ENCODE measurements at places on chromosomes 2 and 18. TPM values are rescaled to one million over a fixed set of nuclear protein-coding genes. Genes with fewer than 3 reads are reported as not detected.

GCG gene
- total RNA-seq: not detected

IGFBP2 gene
- total RNA-seq: 8.3 TPM

CCDC68 gene
- total RNA-seq: not detected

- no peak for DNase-seq
Measured at GRCh38 chr2:221350616-221351015, 221.5 kb downstream of the EPHA4 start.

- no peak for DNase-seq
Measured at GRCh38 chr2:74700643-74701372, 46.8 kb downstream of the SEMA4F start.

DNA sequence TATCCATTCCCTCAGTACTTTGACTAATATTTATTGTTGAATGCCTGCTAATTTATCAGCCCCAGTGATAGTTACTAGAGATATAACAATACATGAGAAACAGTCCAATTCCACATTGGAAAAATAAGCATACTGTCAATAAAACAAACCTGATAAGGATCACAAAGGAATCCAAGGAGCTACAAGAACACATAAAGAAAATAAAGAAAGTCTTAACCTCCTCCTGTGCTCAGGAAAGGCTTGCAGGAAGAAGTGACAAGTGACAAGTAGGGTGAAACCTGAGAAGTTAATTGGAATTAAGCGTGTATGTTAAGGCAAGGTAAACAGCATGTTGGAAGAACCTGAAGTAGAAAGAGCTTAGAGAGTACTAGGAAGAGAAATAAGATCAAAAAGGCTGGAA is 20.3 kb upstream of the ASNSD1 start:
- no peak for DNase-seq

DNA sequence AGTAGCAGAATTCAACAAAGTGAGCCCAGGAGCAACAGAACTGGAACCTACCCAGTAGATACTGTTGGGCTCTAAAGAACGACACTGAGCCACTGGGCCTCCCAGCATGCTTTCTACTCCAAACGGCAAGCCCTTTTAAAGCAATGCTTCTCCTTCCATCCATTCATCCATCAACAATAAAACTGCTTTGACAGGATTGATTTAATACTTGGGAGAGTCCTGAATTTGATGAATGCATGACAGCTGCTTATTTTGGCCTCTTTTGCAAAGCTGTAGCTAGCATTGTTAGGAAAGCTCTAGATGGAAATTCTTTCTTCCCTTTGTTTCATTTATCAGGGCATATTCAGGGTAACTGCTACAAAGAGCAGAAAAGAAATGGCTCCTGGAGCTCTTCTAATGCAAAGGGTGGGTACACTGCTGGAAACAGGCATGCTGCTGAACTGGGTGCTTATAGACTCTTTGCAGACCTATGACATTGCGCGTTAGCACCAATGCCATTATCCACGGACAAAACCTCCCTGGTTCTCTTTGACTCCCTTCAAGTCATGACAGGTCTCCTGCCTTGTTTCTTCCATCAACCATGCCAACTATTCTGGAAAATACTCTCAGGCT is 138.4 kb upstream of the HNRNPA3 start:
- no peak for DNase-seq

HOXD11 gene
- not detected for total RNA-seq

DNA sequence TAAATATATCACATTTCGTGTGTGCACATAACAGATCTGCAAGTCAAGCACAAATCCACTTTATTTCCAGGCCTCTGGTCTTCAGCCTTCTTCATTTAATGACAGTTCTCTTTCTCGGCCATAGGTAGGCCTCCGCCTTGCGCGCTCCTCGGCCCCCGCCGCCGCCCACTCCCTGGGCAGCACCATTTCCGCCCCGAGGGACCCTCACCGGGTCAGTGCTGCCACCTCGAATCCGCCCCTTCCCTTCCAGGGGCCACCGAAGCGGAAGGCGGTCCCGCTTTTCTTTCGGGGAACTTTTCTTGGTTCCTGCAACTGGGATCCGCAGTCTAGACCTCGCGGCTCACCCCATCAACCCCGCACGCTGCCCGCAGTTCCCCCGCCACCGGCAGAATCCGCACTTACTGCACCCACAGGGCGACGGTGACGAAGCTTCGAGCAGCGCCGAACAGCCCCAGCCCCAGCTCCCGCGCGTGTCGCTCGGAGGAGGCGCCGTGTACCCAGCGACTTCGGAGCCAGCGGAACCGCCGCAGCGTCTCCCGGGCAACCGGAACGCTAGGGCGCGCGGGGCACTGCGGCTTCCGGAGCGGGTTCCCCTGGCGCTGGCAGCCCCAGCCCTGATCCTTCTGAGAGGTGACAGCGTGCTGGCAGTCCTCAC is at the start of gene CDKL4:
Gene CDKL4 (minus strand): TSS at position 502 of the 655 bp plus-strand sequence.
- DNase-seq: no peak

DAW1 gene
- not detected for total RNA-seq

COL5A2 gene
- total RNA-seq: 0.54 TPM

- no peak for DNase-seq
Measured at GRCh38 chr2:204135752-204136151, 199.2 kb downstream of the ICOS start.

DNA sequence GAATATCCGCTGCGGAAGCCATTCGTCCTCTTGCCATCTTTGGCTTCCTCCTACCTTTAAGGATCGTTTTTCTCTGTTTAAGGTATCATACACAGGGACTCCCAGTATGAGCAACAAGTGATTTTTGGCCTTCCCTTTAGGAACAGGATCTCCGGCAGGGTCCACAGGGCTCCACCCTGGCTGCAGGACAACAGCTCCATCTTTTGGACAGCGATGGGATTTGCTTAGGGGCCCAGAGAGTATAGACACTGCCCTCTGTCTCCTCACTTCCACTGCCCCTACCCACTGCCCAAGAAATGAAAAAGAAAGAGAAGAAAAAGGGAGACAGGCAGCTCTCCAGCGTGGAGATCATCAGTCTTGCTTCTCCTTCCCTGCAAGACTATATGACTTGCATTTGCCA is 224.5 kb downstream of the UXS1 start:
- no peak for DNase-seq

DNA sequence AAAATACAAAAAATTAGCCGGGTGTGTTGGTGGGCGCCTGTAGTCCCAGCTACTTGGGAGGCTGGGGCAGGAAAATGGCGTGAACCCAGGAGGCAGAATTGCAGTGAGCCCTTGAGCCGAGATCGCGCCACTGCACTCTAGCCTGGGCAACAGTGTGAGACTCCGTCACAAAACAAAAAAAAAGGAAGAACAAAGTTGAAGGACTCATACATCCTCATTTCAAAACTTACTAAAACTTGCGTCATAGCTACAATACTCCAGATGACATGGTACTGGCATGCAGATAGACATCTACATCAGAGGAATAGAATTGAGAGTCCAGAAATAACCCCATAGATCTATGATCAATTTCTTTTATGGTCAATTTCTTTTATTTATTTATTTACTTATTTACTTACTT is 13.6 kb upstream of the CYP27C1 start:
- DNase-seq: no peak

DNA sequence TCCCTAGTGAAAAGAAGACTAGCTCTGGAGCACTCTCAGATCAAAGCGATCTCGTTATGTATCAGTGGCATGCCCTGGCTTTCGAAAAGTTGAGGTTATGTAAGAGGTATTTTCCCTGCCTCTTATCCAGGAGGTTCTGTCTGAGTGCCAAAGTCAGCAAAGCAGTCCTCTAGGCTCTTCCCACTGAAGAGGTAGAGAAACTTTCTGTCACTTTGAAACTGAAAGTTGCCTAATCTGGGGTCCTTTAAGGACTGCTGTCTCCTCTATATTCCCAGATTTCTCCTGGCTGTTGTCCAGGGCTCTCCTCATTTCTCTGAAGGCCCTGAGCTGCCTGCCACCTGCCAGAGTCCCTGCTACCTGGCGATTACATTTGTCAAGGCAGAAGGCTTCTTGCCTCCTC is 96.3 kb downstream of the B3GNT2 start:
- DNase-seq: no peak

- DNase-seq: no peak
Measured at GRCh38 chr18:34592961-34593382, 117.1 kb upstream of the DTNA start.

DNA sequence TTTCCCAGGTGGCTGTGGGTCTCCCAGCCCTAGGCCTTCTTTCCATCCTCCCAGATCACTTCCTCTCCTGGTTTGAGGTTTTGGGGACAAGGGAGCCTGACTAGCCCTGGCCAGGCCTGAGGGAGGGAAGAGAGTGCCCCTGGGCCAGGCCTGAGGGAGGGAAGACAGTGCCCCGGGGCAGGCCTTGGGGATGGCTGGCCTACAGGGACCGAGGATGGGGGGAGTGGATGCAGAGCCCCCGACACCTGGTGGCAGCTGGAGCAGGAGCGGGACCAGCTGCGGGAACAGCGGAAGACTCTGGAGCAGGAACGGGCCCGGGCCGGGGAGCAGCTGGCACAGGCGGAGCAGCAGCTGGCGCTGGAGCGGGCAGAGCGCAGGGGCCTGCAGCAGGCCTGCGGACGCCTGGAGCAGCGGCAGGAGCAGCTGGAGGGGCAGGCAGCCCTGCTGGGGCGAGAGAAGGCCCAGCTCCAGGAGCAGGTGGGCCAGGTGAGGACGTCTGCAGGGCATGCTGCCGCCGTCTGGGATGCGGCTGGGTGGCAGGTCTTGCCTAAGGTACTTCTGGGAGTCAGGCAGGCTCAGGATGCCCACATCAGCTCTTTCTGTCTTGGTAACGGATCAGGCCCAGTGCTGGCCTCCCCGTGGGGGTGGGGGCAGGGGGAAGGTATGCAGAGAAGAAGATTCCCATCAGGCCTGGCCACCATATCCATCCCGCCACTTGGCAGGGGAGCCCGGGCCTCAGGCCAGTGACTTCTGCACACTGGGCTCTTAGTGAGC is 29.2 kb downstream of the CROCC2 start:
- no peak for DNase-seq

DNA sequence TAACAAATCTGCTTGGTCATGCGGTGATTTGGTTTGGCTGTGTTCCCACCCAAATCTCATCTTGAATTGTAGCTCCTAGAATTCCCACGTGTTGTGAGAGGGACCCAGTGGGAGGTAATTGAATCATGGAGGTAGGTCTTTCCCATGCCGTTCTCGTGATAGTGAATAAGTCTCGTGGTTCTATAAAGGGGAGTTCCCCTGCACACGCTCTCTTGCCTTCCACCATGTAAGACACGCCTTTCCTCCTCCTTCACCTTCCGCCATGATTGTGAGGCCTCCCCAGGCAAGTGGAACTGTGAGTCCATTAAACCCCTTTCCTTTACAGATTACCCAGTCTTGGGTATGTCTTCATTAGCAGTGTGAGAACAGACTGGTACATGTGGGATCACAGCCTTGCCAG is 36.7 kb downstream of the TRABD2A start:
- DNase-seq: no peak

- DNase-seq: no peak
Measured at GRCh38 chr2:133317178-133317577, 251.1 kb downstream of the NCKAP5 start.

- no peak for DNase-seq
Measured at GRCh38 chr2:98355881-98356280, 9.6 kb downstream of the CNGA3 start.

DNA sequence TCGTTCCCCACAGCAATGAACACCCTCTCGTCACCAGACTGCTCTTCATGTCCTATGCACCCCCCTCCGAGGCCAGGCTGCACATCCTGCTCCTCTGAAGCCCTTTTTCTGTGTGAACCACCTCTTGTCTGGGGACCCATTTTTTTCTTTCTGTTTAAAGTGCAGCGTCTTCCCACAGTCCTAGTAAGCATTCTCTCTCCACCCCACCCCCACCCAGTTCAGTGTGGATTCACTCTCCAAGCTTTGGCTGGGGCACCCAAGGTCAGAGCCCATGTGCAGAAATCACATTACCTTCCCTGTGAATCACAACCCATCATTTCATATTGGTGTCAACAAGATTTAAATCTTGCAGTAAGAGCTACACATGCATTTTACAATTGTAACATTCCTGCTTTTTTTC is 26.4 kb upstream of the PKDCC start:
- no peak for DNase-seq

- no peak for DNase-seq
Measured at GRCh38 chr2:218983263-218983933, 1.6 kb downstream of the FEV start.

- DNase-seq: peak; percentile 63
Measured at GRCh38 chr2:96760986-96761832, 507 bp downstream of the CNNM4 start.

DNA sequence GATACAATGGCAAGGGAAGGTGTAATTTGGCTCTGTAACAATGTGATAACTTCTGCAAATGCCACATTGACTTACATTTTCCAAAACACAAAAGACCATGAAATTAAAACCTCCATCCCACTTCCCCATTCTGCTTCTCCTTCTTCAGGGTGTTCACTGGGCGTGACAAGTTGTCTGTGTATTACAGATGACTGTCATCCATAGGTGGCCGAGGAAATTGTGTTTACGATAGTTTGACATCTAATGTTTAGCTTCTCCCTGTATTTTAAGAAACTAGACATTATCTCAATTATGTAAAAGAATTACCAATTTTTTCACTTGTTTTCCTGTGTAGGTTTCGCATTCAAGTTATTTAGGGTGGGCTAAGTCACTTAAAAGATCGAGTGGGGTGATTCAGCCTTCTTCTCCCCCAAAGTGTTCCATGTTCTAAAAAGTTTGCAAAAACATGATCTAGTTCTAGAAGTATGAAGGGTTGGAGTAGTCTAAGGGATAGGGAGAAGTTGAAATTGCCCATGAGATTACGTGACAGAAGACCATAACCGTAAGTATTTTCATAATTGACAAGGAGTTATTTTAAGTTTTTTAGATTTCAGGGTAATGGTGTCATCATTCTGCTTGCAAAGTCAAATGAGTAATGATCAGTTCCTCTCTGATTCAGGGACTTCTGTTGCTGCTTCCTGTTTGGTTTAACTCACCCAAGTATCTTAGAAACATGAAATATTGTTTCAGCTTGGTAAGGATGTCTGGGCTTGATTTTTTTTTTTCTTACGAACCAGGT is 25.2 kb upstream of the CYTIP start:
- DNase-seq: no peak

GRCh38 chr2:25618676-25619075 is 54.7 kb downstream of the DTNB start:
- no peak for DNase-seq

DNA sequence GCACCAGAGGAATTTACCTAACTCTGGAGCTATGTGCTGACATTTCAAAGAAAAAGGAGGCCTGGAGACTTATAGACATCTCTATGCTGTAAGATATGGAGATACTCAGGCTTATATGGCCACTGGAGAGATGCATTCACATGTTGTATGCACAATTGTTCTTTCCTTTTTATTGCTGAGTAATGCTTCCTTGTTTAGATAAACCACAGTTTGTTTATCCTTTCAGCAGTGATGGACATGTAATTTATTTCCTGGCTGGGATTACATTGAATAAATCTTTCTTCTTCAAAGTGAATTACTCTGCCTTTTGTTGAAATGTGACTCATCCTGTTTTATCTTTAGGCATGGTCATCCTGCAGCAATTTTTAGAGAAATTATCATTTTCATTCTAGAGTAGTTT is 716.7 kb upstream of the GCFC2 start:
- no peak for DNase-seq

- no peak for DNase-seq
Measured at GRCh38 chr2:113240915-113241911, 37.5 kb downstream of the PAX8 start.

DNA sequence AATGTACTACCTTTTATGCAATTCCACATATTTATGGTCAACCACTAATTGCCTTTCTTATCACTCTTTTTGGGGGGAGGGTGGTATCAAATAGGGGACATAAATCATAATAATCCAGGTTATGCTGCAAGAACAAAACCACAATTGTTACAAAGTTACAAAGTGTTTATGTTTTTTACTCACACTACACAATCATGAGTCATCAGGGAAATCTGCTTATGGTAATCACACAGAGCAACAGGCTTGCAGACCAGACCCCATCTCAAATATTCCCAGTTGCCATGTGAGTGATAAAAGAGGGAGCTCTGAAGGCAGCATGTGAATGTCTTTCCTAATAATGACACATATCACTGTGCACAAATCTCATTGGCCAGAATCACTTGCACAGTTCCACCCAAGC is 304.7 kb upstream of the TMEFF2 start:
- DNase-seq: no peak

Data from hematopoietic multipotent progenitor cell (in vitro differentiated cells).